ENCODE measurements at places on chromosomes 5 and 9. TPM values are rescaled to one million over a fixed set of nuclear protein-coding genes. Genes with fewer than 3 reads are reported as not detected.

RLN1 gene
- 0.13 TPM for total RNA-seq

BTNL3 gene
- total RNA-seq, result not detected

CLINT1 gene
- 103 TPM for total RNA-seq

SLC6A3 gene
- not detected for total RNA-seq

HNRNPAB gene
- 37.5 TPM for total RNA-seq

ADRA1B gene
- total RNA-seq, result under 0.01 TPM

ATP10B gene
- total RNA-seq, result under 0.01 TPM
